ENCODE measurements at places on chromosomes 16 and 17.

- no peak for DNase-seq
Observed at GRCh38 chr17:48160177-48161081, 52.9 kb downstream of the SNX11 start.

- no peak for DNase-seq
Observed at GRCh38 chr16:31081428-31082351, 7.1 kb downstream of the PRSS53 start.

- DNase-seq, result no peak
Observed at GRCh38 chr16:87836844-87837581, 32.3 kb downstream of the SLC7A5 start.

GRCh38 chr16:64150193-64150592 is 971.7 kb downstream of the CDH11 start:
- no peak for DNase-seq

DNA sequence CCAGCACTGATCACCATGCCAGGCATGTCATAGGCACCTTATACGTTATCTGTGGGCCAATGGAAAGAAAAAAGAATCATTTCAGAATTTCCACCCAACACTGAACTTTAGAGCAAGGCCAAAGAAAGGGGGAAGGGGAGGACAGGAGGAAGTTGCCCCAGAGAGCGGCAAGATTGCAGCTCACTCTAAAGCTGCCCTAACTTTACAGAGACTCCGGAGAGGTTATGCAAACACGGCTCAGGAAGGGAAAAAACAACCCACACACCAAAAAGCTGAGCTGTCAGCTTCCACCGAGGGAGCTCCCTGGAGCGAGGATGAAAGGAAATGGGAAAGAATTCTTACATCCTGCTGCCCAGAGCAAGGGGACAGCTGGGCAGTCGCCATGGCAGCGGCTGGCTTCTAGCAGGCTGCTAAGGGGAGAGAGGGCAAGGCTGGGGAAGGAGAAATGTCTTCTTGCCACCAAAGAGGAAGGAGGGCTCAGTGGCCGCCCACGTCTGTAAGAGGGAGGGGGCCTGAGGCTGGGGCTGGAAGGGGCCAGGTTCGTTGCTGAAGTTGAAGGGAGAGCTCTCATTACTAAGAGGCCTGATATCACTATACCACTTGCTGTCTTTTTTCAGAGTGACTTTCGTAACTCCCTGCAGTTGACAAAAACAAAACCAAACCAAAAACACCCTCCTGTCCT is 18.2 kb downstream of the COTL1 start:
- DNase-seq, result peak; percentile 64

- peak; percentile 2 for DNase-seq
Observed at GRCh38 chr16:22161999-22162655, at the start of gene SDR42E2. SDR42E2 (plus strand) TSS chr16:22162506; CDS start chr16:22165583, 3,077 bp downstream.

DNA sequence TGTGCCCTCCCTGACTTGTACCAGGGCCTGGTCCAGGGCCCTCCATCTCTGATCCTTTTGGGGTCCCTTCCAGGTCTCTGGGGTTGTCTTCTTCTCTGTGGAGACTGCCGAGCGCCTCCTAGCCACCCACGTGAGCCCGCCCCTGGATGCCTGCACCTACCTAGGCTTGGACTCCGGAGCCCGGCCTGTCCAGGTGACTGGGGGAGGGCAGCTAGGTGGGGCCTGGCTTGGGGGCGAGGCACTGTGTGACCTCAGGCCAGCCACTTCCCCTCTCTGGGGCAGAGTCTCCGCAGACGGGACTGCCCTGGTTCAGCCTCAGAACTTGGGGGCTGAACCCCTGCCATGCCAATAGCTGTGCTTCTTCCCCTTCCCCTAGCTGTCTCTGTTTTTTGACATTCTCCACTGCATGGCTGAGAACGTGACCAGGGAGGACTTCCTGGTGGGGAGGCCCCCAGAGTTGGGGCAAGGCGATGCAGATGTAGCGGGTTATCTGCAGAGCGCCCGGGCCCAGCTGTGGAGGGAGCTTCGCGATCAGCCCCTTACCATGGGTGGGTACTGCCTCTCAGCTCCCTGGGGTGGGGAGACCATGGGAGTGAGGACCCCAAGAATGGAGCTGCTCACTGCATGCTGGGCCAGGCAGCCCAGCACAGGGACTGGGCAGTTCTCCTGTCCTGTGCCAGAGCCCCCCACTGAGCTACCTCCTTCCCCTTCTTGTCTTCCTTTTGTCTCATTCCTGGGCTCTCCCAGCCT is 14.6 kb downstream of the FCSK start:
- DNase-seq, result no peak

DNA sequence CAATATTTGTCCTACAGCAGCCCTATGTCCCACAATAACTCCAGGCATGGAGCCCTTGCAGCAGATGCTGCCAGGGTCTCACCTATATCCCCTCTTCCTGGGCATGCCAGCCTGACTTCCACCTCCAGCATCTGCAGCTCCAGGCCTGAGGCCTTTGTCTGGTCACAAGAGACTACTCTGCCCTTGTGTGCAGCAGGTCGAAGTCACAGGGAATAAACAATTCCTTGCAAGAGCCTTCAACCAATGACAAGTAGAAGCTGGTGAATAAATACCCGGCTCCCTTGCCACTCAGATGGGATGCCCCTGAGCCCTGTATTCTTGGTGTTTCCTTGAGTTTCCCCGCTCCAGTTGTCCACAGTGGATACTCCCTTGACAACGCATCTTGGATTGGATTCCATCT is 23.0 kb downstream of the CES1 start:
- no peak for DNase-seq

All from CD4-positive, alpha-beta T cell treated with Interleukin-4 for 4 hours (primary cell).